ENCODE measurements at places on chromosomes 7 and 10. TPM values are rescaled to one million over a fixed set of nuclear protein-coding genes. Genes with fewer than 3 reads are reported as not detected.
A peak's percentile ranks its signal among the peaks of the same experiment; 100 is the strongest.

- peak; percentile 21 for DNase-seq
Measured at GRCh38 chr10:17673471-17674061, 29.6 kb downstream of the STAM start.

Gene TMEM168
- total RNA-seq = 18.4 TPM

GRCh38 chr7:138756591-138757242 lies 41.1 kb upstream of the TMEM213 start:
- no peak for DNase-seq

DNA sequence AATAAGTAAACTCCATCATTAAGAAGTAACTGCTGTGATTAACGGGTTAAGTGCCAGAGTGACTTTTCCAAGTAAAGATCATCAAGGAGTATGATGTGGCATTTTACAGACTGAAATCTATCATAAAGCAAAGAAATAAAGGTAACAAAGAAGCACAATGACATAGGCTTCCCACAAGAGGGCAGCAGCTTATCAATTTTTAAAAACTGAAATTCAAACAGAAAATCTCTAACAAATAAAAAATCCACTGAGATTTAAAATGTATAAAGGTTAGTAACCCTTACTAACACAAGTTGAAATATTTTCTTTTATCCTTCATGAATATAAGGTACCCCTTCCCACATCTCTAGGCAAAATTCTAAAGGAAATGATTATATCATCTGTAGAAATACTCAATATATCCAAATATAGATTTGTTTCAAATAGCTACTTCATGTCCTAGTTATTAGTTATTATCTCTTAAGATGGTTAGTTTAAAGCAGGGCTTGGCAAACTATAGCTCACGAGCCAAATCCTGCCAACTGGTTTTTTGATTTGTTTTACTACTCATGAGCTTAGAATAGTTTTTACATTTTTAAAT lies 29.2 kb downstream of the FAM3C start:
- DNase-seq = peak; percentile 23

Gene OR2A7
- total RNA-seq = not detected

DNA sequence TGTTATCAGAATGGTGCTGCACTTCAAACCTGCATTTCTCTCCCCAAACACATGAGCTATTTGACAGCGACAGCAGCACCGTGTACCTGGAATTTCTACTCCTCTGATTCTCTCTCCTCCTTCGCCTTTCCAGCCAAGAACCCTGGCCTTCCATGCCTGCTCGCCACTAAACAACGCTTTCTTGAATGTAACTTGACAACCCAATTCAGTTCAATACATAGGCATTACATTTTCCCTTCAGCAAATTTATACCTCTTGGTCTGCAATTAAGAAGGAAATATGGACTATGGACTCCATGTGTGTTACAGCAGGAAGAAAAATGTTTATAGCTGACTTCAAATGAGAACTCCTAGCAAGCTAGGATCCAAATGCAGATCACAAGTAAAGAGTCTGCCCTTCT lies 162.6 kb upstream of the AUTS2 start:
- no peak for DNase-seq

DNA sequence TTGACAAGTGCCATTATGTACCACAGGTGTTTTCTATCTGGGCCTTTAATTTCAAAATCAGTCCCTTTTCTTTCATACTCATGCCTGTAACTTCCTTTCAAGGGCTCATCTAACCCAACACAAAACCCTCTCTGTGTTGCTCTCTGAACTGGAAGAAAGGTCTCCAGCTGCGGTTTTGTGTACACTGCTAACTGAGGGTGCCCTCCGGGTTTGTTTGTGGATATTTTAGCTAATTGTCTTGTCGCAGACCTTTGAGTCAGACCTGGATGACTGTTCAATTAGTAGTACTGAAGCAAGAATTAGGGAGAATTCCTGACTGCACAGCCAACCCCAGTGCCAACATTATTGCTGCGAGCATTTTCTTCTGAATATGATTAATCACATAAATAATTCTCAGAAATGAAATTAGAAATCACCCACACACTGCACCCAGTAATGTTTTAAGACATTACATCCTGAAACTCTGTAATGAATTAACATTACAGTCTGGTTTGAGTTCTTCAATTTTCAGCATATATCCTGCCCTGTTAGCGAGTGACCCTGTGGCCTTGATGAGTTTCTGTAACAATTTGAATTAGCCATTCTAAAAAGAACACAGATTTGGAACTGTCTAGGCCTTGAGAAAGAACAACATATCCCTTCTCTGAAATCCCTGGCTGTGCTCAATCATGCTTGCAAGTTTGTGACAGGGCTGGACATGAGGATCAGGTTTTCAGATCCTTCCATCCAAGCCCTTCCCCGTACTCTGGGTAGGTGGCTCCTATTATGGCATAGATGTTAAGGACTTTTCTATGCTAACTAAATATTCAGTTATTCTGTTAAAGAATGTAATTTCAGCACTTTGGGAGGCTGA lies 460.1 kb downstream of the PLXDC2 start:
- peak; percentile 38 for DNase-seq

GRCh38 chr10:8130973-8131911 lies 76.8 kb downstream of the GATA3 start:
- peak; percentile 24 for DNase-seq

GRCh38 chr7:98662289-98662688 lies 45.2 kb downstream of the NPTX2 start:
- no peak for DNase-seq

Gene ZNF789
- 2.0 TPM for total RNA-seq

DNA sequence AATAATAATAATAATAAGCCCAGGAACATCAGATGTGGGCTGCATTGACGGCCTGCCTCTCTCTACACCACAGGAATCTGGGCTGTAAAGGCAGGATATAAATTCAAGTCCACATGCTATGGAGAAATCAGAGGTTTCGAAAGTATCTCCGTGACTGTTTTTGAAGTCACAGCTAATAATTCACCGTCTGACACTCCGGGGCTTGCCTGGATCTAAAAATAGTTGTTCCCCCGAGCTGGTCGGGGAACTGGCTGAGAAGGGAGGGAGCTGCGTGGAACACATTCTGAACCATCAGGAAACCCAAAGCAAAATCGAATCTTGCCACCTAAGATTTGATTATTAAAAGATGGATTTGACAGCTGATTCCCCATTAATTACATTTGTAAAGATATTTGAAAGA lies 35.4 kb downstream of the KLF6 start:
- DNase-seq = no peak

Gene CHAT
- not detected for total RNA-seq

All from H4 (cell line).